Activated T-helper 2 cell treated with anti-CD3 and anti-CD28 coated beads, Interferon-gamma antibody, Interleukin-2, Interleukin-4, amounts not matched to agents 10 μg/mL and 5 μg/mL and 100 μg/mL, durations not matched to agents 14 hours and 24 hours and 36 hours (primary cell): ENCODE measurements at places on chromosomes 7 and 10.
A peak's percentile ranks its signal among the peaks of the same experiment; 100 is the strongest.

DNA sequence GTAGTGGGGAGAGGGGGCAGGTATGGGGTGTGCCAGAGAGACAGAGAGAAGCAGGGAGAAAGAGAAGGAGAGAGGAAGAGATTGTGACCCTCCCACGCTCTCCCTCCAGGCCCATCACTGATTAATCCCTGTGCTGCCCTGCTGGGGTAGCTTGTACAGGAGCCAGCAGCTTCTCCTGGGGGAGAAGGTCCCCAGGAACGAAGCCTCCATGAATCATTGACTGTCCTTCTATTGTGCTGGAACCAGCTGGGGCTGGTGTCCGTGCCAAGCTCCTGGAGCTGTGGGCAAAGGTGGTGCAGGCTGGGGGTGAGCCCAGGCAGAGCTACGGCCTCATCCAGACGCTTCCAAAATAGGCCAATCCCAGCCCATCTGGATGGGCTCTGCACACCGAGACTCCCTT lies 20.9 kb downstream of the AQP1 start:
- DNase-seq = peak; percentile 0
- peaks cover 8% of the 10 kb centered on the region for H3K27me3 ChIP-seq
- no peaks in the 10 kb centered on the region for H3K36me3 ChIP-seq
- H3K4me3 ChIP-seq = no peak overlapping the region
- no peaks in the 10 kb centered on the region for H3K4me1 ChIP-seq

DNA sequence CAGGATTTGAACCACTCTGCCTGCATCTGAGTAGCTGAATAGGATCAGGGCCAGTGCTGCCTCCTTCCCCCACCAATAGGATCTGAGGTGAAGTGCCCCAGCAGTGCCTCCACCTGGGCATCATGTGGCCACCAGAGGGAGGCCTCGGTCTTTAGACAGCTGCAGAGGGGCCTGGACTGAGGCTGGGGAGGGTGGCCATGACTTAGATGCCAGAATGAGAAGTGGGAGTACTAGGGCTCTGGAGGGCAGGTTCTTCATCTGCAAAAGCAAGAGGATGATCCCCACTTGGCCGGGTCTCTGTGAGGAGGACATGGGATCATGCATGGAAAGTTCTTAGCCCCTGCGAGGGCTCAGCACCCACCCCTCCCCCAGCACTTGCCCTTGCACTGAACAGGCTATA lies 56.9 kb downstream of the NEUROG3 start:
- no peak for DNase-seq
- no peak overlapping the region for H3K4me3 ChIP-seq
- no peak overlapping the region for H3K27ac ChIP-seq
- no peaks in the 10 kb centered on the region for H3K36me3 ChIP-seq
- H3K27me3 ChIP-seq = peaks cover 18% of the 10 kb centered on the region

DNA sequence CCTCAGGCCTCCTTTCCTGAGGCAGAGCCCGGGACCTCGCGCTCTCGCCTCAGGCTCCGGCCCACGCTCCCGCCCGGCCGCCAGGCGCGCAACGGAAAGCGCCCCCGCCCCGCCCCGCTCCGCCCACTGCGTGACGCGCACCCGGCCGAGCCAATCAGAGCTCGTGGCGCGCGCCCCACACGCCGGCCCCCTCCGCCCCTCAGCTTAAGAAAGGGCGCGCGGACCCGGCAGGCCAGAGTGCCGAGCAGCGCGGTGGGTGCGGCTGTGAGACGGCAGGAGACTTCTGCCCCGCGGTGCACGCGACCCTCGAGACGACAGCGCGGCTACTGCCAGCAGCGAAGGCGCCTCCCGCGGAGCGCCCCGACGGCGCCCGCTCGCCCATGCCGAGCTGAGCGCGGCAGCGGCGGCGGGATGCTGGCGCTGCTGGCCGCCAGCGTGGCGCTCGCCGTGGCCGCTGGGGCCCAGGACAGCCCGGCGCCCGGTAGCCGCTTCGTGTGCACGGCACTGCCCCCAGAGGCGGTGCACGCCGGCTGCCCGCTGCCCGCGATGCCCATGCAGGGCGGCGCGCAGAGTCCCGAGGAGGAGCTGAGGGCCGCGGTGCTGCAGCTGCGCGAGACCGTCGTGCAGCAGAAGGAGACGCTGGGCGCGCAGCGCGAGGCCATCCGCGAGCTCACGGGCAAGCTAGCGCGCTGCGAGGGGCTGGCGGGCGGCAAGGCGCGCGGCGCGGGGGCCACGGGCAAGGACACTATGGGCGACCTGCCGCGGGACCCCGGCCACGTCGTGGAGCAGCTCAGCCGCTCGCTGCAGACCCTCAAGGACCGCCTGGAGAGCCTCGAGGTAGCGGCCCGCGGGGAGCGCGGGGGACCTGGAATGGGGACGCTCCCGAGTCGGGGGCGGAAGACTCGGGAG lies at the start of gene NPTX2:
Gene NPTX2, plus strand, starts transcription at position 235 of the 909 bp plus-strand sequence. Its CDS starts 177 bp downstream, at position 412.
- no peak for DNase-seq
- no peak within 1 kb of the TSS for H3K4me3 ChIP-seq
- H3K27me3 ChIP-seq = peaks cover 38% of the 10 kb centered on the region
- H3K4me1 ChIP-seq = no peaks in the 10 kb centered on the region
- H3K36me3 ChIP-seq = no peaks in the 10 kb centered on the region

- peaks cover 67% of the 10 kb centered on the region for H3K27me3 ChIP-seq
- H3K36me3 ChIP-seq = no peaks in the 10 kb centered on the region
- H3K4me3 ChIP-seq = no peak overlapping the region
- DNase-seq = no peak
These were observed 104.7 kb upstream of the IL6 start for GRCh38 chr7:22622116-22622785.

DNA sequence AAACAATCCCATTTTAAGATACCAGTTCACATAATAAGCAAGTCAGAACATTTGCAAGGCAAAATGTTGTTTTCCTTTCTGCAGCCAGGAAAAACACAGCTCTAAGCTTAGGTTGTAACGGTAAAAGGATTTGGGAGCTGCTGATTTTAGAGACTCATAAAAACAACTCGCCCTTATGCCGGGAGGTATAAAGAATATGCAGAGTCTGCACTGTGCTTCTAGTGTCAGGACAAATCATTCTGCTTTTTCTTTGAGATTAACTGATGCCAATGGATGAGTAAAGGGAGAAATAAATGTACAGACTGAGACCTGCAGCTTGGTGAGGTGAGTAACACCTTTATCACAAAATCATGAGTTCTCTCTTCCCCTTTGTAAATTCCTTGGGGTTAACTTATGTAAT lies 2.0 kb upstream of the SFR1 start:
- no peak for DNase-seq
- H3K27me3 ChIP-seq = peaks cover 16% of the 10 kb centered on the region
- H3K36me3 ChIP-seq = peaks cover 11% of the 10 kb centered on the region
- no peak overlapping the region for H3K4me3 ChIP-seq
- peaks cover 41% of the 10 kb centered on the region for H3K4me1 ChIP-seq

- DNase-seq = no peak
- no peak overlapping the region for H3K4me3 ChIP-seq
- H3K4me1 ChIP-seq = no peaks in the 10 kb centered on the region
- H3K36me3 ChIP-seq = no peaks in the 10 kb centered on the region
- H3K27ac ChIP-seq = no peak overlapping the region
These were observed 351.8 kb upstream of the ETV1 start for GRCh38 chr7:14341200-14341775.

GRCh38 chr7:129773871-129774270 lies 162.4 kb downstream of the NRF1 start:
- no peak overlapping the region for H3K27ac ChIP-seq
- no peaks in the 10 kb centered on the region for H3K4me1 ChIP-seq
- DNase-seq = no peak

- no peak for DNase-seq
- H3K4me1 ChIP-seq = peaks cover 2% of the 10 kb centered on the region
- peaks cover 42% of the 10 kb centered on the region for H3K27me3 ChIP-seq
- H3K36me3 ChIP-seq = no peaks in the 10 kb centered on the region
These were observed 3.7 kb upstream of the KCNMA1 start for GRCh38 chr10:77641344-77641743.

DNA sequence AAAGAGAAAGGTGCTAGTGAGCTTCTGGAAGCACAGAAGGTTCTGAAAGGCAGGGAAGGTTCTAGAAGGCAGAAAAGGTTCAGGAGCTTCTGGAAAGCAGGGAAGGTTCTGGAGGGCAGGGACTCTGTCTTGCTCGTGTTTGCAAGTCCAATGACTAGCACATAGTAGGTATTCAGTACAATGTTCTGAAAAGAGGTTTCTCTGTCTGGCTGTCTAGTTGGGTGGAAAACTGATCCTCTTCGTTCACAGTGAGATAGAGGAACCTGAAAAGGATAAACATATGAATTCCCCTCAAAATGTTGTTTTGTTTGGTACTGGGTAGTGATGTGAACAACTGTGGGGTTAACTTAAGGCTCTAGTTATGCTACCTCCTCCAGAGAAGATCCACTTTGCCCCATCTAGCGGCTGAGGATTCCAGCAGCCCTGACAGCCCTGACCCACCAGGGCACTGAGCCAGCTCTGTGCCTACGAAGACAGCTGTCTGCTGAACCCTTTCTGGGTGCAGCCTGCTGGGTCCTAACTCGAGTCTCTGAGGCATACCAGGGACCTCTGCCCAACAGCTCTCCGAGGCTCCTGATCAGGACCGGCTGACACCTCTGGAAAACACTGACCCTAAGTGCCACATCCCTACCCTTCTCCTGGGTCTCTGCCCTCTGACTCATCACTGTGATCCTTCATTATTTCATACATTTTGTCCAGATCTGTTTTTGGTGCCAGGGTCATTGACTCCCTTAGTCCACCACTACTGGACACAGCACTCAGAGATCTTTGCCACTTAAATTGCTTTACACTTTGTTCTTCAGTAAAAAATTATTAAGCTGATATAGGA lies 15.4 kb downstream of the PTPRN2 start:
- peaks cover 11% of the 10 kb centered on the region for H3K27me3 ChIP-seq
- no peaks in the 10 kb centered on the region for H3K36me3 ChIP-seq
- no peak overlapping the region for H3K4me3 ChIP-seq
- no peak for DNase-seq

GRCh38 chr10:122495406-122496340 lies 34.3 kb downstream of the HTRA1 start:
- no peak overlapping the region for H3K4me3 ChIP-seq
- no peaks in the 10 kb centered on the region for H3K36me3 ChIP-seq
- peaks cover 11% of the 10 kb centered on the region for H3K4me1 ChIP-seq
- no peak overlapping the region for H3K27ac ChIP-seq
- peaks cover 22% of the 10 kb centered on the region for H3K27me3 ChIP-seq

DNA sequence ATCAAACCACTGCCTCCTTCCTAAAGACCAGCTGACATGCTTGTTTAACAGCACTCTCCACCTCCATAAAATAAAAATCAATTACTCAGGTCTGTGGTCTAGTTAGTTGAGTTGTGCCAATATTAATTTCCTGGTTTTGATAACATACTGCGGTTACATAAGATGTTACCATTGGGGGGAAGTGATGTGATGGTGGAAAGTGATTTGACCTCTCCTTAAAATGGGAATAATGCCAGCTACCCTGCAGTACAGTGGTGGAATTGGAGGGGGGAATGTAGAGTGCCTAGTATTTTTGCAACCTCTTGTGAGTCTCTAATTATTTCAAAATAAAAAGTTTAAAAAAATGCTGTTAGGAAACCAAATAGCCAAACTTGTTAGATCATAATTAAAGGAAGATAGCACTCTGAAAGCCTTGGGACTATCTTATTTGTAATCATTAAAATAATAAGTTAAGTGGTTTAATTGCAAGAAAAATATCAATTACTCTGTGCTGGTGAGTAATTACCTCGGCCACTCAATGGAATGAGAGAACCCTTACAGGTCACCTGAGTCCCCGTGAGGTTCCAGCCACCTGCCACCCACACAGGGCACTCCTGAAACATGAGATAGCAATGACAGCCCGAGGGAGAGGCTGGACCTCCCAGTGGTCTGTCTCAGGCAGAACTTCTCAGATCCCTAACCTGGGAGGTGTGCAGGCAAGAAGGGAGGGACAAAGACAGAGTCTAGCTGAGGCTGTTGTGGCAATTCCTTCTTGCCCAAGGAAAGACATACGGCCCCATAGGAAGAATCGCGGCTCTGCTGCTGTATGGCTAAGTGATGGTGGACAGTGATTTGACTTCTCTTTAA lies 94.1 kb downstream of the SH3PXD2A start:
- H3K4me1 ChIP-seq = peaks cover 66% of the 10 kb centered on the region
- no peaks in the 10 kb centered on the region for H3K36me3 ChIP-seq
- peaks cover 6% of the 10 kb centered on the region for H3K27me3 ChIP-seq
- DNase-seq = no peak
- H3K4me3 ChIP-seq = no peak overlapping the region

DNA sequence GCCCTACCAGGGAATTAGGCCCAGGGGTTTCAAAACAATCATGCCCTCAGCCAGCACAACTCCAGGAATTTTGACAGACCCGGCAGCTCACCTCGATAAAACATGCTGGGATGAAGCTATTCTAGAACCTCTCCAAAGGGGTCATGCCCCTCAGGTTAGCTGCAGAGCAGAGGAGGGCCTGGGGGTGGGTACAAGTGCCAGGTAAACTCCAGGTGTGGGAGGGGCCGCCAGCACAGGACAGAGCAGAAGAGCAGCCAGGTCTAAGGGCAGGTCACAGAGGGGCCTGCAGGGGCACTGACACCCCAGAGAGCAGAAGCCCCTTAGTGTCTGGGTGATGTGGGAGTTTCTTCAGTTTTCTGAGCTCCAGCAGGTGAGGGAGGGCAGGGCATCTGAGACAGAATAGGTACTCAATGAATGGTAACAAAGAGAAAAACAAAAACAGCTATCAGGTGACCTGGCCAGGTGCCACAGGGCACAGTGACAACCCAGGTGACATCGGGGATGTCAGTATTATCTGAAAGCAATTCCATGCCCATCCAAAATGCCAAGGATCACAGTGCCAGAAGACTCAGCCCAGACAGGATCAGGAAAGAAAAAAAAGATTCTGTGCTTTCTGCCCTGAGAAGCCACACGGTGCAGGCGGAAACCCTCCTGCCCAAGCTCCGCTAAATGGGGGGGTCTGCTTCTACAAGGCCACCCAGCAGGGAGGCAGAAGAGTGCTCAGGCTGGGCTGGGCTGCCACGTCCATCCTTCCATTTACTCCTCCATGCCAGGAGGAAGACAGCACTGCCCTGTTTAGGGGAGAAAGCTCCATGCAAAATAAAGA lies 104.5 kb downstream of the TNS3 start:
- no peak overlapping the region for H3K27ac ChIP-seq
- DNase-seq = no peak
- no peaks in the 10 kb centered on the region for H3K36me3 ChIP-seq
- H3K4me1 ChIP-seq = peaks cover 22% of the 10 kb centered on the region

GRCh38 chr10:1886039-1886438 lies 148.7 kb upstream of the ADARB2 start:
- no peak overlapping the region for H3K27ac ChIP-seq
- H3K36me3 ChIP-seq = no peaks in the 10 kb centered on the region
- H3K27me3 ChIP-seq = no peaks in the 10 kb centered on the region
- H3K4me1 ChIP-seq = no peaks in the 10 kb centered on the region
- DNase-seq = no peak
- no peak overlapping the region for H3K4me3 ChIP-seq

- H3K4me1 ChIP-seq = peaks cover 3% of the 10 kb centered on the region
- no peaks in the 10 kb centered on the region for H3K36me3 ChIP-seq
- H3K27ac ChIP-seq = no peak overlapping the region
- peaks cover 10% of the 10 kb centered on the region for H3K27me3 ChIP-seq
- no peak overlapping the region for H3K4me3 ChIP-seq
These were observed 70.1 kb upstream of the RAB11FIP2 start for GRCh38 chr10:118116715-118117449.
